ENCODE measurements at places on chromosomes 1 and 21.

DNA sequence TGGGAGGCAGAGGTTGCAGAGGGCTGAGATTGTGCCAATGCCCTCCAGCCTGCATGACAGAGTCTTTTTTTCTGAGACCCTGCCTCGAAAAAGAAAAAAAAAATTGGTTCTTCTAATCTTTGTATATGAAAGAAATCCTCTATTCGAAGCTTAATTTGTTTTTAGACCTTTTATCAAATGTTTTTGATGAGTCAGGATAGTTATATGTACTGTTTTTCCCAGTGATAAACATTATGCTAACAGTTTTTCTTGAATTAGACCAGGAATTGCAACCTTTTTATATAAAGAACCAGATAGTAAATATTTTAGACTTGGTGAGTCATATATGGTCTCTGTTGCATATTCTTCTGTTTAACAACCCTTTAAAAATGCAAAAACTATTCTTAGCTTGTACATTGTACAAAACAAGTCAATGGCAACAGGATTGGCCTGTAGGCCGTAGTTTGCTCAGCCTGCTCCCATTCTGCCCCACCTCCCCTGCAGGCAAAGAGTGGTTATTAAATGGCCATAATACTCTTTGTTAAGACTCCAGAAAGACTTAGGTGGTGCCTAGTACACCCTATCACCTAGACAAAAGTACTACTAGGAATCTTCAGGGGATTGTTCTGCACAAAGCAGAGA is 45.2 kb downstream of the LYST start:
- no peak for DNase-seq

DNA sequence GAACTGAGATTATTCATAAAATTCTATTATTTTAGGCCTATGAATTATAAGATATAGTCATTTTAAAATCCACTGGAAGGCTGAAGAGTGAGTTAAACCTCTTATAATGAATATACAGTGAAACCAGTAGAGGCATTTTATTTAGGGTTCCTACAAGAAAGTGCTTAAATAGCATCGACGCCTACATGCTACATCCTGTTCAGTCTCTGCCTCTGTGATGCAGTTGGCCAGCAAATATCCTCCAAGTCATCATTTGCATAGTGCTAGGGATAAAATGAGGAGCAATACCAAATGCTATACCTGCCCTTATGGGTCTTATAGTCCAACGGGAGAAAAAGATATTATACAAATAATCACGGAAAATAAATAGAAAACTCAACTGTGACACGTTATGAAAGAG is 59.6 kb downstream of the EDEM3 start:
- DNase-seq = no peak

DNA sequence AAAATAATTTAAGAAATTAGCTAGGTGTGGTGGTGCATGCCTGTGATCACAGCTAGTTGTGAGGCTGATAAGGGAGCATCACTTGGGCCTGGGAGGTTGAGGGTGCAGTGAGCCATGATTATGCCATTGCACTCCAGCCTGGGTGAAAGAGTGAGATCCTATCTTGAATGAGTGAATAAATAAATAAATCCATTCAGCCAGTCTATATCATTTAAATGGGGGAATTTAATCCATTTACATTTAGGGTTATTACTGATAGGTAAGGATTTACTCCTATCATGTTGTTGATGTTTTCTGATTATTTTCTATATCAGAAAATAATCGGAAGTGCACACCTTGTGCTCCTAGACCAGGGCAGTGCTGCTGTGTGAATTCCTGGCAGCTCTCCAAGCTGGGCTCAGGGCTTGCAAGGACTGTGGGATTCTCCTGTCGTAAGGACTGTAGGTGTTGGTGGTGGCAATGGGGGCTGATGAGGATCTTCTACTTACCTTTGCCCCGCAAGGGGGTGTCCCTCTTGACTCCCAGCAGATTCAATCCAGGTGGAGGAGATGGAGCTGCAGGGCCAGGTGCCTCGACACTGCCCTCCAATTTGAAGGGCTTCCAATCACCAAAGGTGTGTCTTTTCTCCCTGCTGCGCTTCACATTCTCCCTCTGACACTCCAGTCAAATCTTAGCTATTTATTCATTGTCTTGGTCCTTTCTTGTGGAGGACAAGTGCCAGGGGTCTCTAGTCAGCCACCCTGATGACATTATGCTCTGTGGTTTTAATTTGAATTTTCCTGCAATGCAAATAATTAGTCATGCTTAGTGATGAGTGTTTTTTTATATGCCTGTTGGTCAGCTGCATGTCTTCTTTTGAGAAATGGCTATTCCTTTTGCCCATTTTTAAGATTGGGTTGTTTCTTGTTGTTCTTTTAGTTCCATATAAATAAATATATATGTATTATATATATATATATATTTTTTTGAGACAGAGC is 14.1 kb upstream of the TRAPPC10 start:
- DNase-seq = no peak

GRCh38 chr1:49102752-49103151 is 326.1 kb upstream of the BEND5 start:
- DNase-seq = peak; percentile 29

GRCh38 chr1:87126886-87127505 is 201.7 kb upstream of the LMO4 start:
- DNase-seq = no peak

- no peak for DNase-seq
Measured at GRCh38 chr1:162840250-162840839, 20.6 kb downstream of the CCDC190 start.

GRCh38 chr1:244239261-244239770 is 188.2 kb downstream of the ZBTB18 start:
- DNase-seq = no peak

DNA sequence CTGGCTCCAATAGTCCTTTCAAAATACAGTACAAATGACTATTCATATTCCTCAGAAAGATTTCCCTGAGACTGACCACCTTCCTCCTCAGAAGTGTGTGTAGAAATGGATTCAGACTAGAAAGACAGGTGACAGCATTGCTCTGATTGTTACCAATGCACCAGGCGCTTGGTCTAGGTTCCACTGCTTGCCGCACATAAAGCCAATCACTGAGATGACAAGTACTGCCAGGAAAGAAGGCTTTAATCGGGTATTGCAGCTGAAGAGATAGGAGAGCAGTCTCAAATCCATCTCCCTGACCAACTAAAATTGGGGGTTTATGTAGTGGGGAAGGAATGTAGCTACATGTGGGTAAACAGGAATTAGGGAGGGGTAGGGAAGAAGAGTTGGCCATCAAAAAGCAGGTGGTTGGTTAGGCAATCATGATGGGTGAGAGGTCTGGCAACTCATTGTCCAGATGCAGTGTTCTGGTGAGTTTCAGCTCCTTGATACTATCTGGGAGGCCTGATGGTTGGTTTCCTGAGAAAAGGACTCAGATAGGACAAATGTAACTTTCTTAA is 98.0 kb downstream of the KCNH1 start:
- no peak for DNase-seq

GRCh38 chr1:14930247-14930965 is 223.1 kb upstream of the TMEM51 start:
- DNase-seq = no peak

GRCh38 chr1:167676205-167676915 is 45.4 kb upstream of the MPZL1 start:
- no peak for DNase-seq

- no peak for DNase-seq
Measured at GRCh38 chr1:75308365-75308764, 174.2 kb downstream of the LHX8 start.

GRCh38 chr1:84264961-84265360 is 36.5 kb upstream of the SAMD13 start:
- no peak for DNase-seq

DNA sequence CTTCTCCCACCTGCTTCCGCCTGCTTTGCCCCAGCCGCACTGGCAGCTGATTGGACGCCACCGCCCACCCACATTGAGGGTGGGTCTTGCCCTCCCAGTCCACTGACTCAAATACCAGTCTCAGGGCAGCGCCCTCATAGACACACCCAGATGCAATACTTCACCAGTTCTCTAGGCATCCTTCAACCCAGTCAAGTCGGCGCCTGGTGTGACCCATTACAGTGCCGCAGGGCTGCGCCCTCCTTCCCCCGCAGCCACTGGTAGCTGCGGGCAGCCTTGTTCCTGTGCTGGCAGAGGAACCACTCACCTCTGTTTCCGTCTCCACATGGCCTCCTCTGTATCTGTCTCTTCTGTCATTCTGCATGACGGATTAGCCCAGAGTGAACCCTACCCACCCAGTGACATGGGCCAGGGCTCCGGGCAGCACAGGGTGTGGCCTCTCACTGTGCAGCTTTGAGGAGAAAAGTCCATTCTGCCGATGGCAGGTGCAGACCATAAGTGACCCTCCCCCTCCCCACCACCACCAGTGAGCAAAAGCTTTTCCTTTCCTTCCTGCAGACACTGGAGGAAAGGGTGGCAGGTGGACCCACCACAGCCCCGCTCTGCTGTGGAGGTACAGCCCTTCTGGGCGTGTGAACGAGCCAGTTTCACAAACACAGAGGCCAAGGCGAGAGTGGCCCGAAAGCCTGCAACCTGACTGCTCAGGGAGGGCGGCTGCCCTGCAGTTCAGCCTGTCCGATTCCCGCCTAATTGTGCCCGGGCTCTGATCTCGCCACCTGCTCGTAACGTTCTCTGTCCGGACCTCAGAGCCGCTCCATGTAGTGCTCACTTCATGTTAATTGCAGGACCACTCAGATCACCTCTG is 57.1 kb downstream of the FAAP20 start:
- DNase-seq = no peak

- DNase-seq = no peak
Measured at GRCh38 chr1:109622895-109623294, 3.3 kb downstream of the AMPD2 start.

DNA sequence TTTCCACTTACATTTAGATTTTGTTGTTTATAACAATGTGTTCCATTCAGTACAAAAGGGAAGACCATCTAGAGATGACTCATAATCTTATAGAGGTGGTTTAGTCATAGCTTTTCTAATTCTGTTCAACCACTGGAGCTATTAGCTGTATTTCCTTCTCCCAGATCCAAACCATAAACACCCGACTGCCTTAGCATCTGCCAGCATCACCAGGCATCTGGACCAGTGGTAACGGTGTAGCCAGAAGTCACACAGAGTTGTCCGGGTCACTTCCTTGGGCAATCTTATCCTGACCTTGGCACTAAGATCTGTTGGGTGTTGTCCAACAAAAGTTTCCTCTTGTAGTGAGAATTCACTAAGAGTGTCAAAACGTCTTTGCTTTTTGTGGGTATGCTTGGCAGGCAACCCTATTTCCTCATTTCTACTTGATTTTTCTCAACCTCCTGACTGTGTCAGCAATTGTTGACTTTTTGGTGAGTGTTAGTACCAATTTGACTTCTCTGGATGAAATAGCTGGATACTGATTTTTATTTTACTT is 372.1 kb upstream of the B3GALT2 start:
- DNase-seq = peak; percentile 31

- no peak for DNase-seq
Measured at GRCh38 chr1:183580281-183580682, 10.0 kb downstream of the NCF2 start.

DNA sequence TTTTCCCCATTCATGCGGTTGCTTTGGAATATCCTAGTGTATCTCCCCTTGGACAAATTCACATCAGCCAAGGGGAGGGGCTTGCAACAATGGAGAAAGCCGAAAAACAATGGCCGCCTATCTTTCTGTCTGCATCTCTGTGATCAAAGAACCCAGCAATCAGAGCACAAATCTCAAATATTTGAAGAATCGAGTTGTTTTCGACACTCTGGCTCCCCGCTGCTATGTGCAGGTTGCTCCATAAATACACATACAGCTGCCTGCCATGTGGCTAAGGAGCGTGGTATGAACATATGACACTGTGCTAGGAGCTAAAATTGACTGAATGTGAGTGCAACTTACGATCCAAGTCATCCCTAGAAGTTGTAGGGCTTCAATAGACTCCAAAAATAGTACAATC is 8.5 kb downstream of the CFHR4 start:
- DNase-seq = no peak

GRCh38 chr1:230702934-230703678 is 10.8 kb downstream of the AGT start:
- no peak for DNase-seq

- no peak for DNase-seq
Measured at GRCh38 chr21:44872649-44873355, 688 bp downstream of the PTTG1IP start.

DNA sequence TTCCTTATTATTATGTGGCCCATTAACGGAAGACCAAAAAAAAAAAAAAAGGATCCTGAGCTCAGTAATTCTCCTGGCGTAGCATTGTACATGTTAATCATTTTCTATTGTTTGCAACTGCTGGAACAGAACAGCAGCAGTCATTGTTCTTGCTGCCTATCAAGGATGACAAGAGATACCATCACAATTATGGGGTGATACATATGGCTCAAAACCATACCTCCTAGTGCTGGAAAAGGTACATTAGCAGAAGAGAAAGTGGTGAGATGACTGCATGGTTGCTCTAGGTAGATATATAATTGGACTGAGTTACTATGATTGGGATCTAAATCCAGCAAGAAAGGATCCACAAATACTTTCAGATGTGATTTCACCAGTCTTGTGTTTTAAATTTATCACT is 13.3 kb upstream of the TLR5 start:
- no peak for DNase-seq

- no peak for DNase-seq
Measured at GRCh38 chr1:193125369-193125768, 3.5 kb downstream of the CDC73 start.

- DNase-seq = no peak
Measured at GRCh38 chr1:88528792-88529191, 155.3 kb upstream of the PKN2 start.

All from amniotic stem cell (primary cell).